Uterus (tissue), 4 donors: ENCODE measurements at places on chromosomes 2 and 18. TPM values are rescaled to one million over a fixed set of nuclear protein-coding genes. Genes with fewer than 3 reads are reported as not detected.

GRCh38 chr2:31526946-31527732 lies 53.6 kb downstream of the SRD5A2 start:
- DNase-seq: no peak

The NMUR1 gene
- not detected for total RNA-seq

GRCh38 chr2:7356909-7357584 lies 439.8 kb downstream of the RNF144A start:
- no peak for DNase-seq

DNA sequence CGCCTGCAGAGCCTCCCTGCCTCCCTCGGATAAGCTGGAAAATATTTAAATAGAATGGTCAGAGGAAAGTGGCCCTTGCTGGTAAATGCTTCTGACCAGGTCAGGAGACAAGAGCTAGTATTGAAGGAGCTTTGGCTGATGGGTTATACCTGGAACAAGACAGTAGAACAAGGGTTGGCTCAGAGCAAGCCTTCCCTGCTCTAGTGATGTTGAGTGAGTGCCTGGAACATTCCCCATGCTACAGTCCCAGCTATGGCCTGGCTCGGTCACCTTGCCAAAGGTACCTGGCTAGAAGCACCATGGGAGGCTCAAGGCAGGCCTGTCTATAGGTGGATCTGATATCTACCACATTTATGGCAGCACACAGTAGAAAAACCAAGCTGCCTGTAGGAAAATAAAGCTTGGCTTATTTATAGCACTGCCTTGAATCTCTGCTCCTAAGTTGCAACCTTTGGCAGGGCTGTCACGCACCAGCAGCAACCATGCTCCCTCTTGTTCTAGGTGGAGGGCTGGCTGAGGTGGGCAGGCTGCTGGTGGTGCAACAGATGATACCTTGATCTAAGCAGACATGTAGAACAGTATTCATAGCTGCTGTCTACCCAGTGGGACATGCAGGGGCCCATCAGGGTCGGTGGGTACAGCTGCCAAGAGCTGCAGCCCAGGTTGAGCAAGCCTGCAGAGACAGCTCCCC lies 66.7 kb upstream of the BCL2L11 start:
- DNase-seq: no peak
